ENCODE measurements at places on chromosomes 4 and X.

DNA sequence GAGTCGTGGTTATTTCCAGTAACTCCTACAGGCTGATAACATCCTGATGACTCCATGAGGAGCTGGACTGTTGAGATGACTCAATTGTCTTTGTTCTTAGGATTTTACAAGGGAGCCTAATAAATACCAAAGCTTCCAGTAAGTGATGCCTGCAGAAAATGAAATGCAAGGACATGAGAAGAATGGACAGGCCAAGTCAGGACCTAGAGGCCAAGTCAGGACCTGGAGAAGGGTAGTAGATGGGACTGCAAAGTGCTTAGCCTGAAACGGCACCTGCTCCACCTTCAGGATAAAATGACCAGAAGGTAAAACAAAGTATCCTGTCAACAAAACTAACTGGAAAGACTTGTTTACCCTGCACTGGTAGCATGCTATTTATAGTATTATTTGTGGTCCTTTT lies 6.4 kb upstream of the SLC10A6 start:
- no peak for DNase-seq

DNA sequence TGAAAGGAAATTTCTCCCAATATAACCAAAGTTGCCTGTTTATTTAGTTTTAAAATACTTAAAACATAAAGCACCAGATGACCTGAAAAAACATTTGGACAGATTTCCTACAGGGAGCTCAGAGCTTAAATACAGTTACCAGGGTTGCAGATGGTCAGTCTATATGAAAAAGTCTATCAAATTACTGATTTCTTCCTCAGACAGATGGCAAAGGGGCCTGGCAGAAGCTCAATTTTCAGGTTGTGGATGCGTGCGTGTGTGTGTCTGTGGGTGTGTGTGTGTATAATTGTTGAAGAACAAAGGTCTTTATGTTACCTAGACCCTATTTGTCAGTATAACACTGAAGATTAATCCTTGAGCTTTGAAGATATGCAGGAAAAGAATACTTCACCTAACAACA lies 169.4 kb downstream of the MAD2L1 start:
- DNase-seq: peak; percentile 51

- no peak for DNase-seq
Observed at GRCh38 chr4:181611033-181611711, 632.0 kb upstream of the TENM3 start.

DNA sequence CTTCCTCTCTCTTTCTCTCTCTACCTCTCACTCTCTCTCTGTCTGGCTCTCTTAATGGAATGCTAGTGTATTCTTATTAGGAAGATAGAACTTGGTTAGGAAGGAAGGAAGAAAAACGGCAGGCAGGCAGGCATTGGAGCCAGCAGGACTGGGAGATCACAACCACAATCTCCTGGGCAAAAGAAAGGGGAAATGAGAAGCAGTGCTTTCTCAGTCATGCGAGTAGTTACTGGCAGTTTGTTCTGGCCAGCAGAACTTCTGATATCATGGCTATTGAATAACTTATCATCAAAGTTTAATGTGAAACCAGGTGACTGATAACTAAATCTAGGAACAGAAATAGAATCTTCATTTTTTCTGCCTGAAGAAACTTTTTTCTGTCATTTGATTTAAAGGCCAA lies 60.9 kb upstream of the PAGE1 start:
- DNase-seq: no peak

- peak; percentile 70 for DNase-seq
Observed at GRCh38 chr4:153318696-153319320, 25.7 kb upstream of the MND1 start.

DNA sequence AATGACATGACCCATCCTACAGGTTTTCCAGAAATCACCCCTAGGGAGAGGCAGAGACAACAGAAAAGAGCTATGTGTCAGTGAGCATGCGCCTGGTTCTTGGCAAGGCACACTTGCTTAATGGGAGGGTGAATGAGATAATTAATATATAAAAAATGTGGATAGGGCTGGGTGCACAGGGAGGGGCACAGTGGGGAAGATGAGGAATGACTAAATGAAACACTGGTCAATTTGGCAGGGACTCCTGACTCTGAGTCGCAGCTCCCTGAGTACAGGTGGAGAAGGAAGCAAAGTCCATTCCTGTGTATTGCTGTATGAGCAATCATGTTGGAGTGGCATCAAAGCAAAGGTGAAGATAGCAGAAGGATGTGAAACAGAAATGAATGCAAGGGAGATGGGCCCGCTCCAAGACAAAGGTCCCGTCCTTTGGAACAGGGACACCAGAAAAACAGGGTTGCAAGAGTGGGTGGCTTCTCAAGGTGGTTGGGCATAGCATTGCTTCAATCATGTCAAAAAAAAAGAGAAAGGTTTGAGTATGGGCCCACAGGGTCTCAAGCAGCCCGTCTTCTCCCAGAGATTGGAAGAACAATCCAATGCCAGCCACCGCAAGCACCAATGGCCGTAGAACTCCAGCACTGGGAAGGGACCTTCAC lies 278.4 kb upstream of the AGTR2 start:
- peak; percentile 6 for DNase-seq

GRCh38 chrX:69226459-69227158 lies 61.4 kb upstream of the PJA1 start:
- no peak for DNase-seq

DNA sequence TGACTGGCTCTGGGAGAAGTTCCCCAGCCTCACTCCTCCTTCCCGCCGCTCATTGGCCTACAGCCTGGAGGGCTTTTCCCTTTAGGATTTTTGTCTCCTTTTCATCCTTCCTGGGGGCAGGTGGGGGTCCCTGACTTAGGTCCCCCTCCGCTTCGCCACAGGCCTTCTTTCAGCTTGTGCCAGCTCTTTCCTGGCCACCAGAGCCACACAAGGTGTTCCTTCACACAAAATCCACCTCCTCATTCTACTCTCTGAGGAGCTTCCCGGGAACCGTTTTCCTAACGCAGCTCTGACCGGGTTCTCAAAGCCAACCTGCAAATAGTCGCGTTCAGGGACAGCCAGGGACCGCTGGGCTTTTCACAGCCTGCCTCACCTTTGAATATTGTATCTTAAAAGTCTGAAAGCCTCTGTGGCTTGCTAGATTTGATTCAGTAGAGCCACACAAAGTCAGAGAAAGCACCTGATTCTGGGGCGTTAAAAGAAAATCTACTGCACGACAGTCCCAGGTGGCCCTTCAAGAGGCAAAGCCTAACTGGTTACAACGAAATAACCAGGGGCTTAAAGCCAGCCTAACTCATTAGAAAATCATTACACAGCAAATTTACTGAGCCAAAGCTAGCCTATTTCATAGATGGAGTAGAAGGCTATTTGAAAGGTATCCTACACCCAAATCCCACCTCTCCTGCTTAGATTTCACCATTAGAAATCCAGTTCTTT lies 731 bp upstream of the GPC3 start:
- peak; percentile 65 for DNase-seq

DNA sequence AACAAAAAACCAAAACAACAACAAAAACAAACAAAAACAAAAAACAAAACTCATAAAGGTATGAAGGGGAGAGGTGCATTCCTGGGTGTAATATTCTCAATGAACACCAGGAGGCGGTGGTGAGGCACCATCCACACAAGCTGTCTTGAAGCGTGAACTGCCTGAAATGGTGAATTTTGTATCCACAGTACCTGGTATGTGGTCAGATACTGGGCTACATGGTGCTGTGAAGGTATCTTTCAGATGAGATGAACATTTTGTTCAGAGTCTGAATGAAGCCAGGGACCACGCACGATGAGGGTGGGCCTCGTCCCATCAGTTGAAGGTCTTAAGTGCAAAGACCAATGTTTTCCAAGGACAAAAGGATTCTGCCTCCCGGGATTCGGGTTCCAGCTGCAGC lies 58.5 kb downstream of the ASMT start:
- no peak for DNase-seq

DNA sequence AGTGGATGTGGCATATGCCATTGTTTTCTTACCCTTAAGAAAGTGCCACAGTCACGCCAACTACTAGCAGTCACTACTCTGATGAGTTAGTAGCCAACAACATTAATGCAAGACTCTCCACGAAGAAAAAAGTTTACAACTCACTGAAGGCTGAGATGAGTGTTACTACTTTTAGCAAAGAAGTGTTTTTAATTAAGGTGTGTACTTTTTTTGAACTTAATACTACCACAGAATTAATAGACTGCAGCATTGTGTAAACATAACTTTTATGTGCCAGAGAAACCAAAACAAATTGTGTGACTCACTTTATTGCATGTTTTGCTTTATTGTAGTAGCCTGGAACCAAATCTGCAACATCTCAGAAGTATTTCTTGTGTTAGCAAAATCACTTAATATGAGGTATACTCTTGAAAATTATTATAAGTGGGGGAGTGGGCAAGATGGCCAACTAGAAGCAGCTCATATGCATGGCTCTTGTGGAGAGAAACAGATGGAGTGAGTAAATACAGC lies 2.2 kb upstream of the UGT2B4 start:
- DNase-seq: no peak

GRCh38 chr4:174216799-174217272 lies 66.6 kb downstream of the FBXO8 start:
- DNase-seq: no peak

GRCh38 chr4:137641544-137641943 lies 109.2 kb upstream of the PCDH18 start:
- DNase-seq: no peak

GRCh38 chr4:89617317-89617716 lies 219.6 kb downstream of the SNCA start:
- no peak for DNase-seq

DNA sequence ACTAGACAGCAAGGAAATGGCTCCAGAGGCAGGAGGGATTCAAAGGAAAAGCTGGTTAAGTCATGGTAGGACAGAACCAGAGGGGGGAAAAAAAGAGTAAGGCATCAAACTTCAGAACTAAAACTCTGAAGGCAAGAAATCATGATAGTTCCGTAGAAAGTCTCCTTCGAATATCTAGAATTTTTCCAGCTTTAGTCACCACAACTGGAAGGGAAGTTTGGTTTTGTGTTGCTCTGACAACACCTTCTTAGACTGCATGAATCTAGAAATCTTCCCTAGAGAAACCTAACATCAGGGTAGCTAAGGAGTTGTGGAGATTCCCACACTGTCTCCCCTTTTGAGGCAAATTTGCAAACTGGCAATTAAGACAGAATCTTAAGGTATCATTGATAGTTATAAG lies 33.7 kb downstream of the AMMECR1 start:
- no peak for DNase-seq

GRCh38 chr4:111849746-111850284 lies 295.4 kb upstream of the FAM241A start:
- no peak for DNase-seq

DNA sequence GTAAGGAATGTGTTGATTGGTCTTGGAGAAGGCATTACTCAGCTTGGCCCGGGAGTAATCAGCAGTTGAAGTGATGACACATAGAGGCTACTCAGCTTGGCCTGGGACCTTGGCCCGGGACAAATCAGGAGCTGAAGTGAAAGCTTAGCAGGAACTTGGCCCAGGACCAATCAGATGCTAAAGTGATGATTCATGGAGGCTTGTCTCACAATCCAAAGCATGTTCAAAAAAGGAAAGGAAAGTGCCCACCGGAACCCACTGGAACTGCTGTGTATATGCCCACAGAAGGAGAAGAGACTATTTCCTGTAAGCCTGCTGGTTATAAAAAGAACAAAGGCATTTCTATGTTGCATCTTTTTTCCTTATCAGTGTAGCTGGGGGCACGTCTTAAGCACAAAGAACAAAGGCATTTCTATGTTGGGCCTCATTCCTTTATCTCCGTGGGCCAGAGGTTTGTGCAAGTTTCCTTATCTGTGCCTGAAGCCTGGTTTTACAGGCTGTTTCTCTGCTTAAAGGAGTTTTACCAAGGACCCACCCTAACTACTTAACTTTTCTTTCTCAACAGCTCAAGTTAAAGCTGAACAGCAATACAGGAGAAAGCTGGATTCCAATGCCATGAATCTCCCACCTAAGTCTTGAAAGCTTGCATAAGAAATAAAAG lies 1176.7 kb downstream of the NLGN4X start:
- no peak for DNase-seq

DNA sequence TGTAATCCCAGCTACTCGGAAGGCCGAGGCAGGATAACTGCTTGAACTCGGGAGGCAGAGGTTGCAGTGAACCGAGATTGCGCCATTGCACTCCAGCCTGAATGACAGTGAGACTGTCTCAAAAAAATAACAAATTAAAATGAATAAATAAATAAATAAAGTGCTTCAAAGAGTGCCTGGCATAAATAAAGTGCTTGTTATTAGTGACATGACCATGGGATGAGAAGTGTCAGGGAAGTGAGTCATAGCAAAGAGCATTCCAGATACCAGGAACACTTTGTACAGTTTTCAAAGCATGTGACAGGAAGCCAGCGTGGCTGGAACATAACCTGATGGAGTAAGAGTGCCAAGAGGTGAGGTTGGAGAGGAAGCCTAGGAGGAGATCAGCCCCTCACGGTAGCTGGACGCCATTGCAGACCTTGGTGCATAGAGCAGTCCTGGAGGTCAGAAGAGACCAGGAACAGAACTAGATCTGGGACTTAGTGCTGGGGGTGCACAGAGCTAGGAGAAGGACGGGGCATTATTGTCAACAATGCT lies 6.0 kb upstream of the WDR13 start:
- DNase-seq: no peak

DNA sequence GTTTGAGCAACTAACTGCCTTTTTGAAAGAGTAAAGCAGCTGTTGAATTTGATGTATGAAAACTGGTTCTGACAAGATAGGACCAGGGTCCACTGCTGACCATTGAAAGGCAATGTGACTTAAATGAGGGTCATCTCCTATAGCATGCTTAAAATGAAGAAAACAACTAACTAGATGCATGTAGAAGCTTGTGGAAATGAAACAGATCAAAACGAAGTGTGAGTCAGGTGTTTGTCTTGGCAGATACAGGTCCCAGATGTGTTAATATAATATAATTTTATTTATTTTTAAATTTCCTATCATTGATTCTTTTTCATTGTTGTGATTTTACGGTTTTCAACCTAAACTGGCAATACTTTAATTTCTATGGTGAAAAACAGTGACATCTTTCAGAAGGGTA lies 83.6 kb downstream of the ATOH1 start:
- no peak for DNase-seq

DNA sequence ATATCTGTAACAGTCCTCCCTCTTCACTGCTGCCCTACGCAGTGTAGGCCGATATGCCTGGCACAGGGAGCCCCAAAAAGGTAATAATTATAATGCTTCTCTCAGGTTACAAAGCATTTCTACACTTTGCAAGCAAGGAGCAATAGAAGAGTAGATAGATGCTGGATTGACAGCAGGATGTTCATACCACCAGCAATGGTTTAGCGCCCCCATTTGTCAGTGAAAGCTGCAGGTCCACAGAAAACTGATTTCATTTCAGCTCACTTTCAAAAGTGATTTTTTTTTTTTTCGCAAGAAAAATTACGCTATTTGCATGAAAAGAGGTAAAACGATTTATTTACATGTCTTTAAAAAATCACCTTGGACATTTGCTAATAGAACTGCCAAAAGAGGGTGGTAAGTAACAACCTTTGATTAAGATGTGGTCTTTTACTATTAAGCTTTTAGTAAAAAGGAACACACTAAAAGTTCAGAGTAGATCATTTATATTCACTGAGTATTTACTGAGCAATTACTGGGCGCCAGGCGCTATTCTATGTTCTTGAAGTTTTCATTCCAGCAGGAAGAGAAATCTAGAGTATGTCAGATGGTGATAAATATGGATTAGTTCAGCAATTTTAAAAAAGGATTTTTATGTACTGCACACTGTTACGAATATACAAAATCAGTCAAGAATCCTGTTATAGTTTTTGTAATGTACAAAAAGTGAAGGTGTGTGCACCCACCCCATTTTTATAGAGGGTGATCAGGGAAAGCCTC lies 34.4 kb downstream of the HPF1 start:
- peak; percentile 16 for DNase-seq

Data from NCI-H1694 (cell line).